ENCODE measurements at places on chromosomes 13 and 19.
A peak's percentile ranks its signal among the peaks of the same experiment; 100 is the strongest.

- no peak for DNase-seq
These were observed 20.1 kb downstream of the SH3GL1 start for GRCh38 chr19:4380254-4380727.

DNA sequence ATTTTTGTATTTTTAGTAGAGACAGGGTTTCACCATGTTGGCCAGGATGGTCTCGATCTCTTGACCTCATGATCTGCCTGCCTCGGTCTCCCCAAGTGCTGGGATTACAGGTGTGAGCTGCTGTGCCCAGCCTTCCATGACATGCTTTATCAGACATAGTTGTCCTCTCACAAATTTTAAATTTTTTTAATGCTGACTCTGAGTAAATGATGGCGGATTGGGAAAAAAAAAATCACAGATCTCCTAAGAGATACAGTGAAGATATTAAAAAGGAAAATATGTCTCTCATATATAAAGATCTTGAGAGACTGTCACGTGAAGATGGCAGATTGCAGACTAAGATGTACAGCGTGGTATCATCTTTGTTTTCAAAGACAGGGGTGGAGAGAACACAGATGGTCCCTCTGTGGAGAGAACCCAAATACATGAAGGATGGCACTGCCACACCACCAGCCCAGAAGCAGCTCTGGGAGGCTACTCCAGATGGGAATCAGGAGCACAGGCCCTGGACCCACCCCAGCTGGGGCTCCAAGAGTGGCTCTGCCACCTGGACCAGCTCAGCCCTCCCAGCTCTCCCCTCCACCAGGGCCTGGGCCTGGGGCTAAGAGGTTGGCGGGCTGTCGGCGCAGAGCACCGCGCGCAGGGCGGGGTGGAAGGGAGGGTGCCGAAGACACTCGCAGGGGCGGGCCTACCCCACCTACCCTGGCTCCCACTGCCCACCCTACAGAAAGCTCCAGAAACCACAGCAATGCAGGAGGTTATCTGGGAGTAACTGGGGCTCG is 20.0 kb upstream of the CCNP start:
- DNase-seq = no peak

DNA sequence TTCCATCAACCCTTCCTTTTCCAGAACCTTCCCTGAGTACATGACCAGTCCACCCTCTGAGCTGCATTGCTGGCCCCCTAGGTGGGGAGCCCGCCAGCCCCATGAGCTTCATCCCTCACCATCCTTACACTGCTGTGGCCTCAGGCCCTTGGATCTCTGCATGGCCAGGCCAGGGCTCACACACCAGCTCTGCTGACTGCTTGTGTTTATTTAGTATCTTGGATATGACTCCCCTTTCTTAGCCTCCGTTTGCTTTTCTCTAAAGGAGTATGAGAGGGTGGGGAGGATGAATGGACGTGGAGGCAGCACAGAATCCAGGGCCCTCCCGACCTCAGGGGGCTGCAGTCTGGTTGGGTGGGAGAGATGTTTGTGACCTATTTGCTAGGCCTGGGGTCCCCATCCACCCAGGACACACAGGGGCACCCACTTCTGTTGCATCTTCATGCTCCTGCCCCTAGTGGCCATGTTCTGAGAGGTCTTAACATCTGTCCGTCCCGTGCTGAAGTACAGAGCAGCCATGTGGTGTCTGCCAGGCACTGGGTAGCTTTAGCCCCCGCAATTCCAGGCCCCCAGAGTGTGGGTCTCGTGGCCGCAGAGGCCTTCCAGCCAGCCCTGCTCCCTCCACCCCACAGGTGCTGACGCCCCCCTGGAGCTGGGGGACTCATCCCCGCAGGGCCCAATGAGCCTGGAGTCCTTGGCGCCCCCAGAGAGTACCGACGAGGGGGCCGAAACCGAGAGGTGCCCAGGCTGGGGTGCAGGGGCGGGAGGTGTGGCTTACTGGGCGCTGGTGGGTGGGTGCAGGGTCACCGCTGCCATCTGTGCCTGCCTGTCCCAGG is 13.0 kb downstream of the ARHGEF1 start:
- no peak for DNase-seq

GRCh38 chr19:8696993-8697392 is 1.6 kb downstream of the ACTL9 start:
- DNase-seq = no peak

DNA sequence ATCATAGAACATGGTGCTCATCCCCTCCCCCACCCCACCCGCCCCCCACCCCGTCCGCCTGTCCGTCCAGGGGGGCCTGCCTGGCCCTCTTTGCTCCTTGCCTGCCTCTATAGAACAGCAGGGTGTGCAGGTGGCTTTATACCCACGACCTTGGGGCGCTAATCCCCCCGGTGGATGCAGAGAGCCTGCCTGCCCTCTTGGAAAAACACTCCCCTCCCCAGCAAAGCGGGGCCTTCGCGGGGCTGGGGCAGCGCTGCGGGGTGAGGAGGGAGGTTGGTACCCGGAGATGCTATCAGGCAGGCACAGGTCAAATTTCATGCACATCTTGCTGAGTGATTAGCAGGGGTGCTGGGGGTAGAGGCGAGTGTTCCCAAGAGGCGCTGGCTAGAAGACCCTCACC is 21.9 kb downstream of the RFX1 start:
- no peak for DNase-seq

GRCh38 chr19:15120135-15121026 is 13.2 kb downstream of the SYDE1 start:
- DNase-seq = no peak

GRCh38 chr19:39927076-39927475 is 7.4 kb downstream of the FCGBP start:
- DNase-seq = no peak

- DNase-seq = peak; percentile 25
These were observed 2.8 kb downstream of the TNFSF13B start for GRCh38 chr13:108272333-108272732.

DNA sequence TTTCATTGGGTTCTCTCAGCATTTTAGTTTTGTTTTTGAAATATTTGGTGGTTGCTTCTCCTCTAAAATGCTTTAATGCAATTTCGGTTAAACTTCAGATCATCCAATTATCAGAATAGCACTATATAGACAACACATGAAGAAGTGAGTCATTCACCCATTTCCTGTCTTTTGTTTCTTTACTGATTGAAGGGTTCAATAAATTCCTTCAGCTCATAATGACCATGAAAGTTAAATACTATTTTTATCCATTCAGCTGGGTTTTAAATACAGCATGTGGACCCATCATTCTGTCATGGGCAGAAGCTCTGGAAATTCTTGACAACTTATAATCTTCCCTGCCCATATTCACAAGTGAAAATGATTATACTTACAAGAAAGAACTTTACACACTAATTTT is 187.2 kb downstream of the ITGBL1 start:
- no peak for DNase-seq

DNA sequence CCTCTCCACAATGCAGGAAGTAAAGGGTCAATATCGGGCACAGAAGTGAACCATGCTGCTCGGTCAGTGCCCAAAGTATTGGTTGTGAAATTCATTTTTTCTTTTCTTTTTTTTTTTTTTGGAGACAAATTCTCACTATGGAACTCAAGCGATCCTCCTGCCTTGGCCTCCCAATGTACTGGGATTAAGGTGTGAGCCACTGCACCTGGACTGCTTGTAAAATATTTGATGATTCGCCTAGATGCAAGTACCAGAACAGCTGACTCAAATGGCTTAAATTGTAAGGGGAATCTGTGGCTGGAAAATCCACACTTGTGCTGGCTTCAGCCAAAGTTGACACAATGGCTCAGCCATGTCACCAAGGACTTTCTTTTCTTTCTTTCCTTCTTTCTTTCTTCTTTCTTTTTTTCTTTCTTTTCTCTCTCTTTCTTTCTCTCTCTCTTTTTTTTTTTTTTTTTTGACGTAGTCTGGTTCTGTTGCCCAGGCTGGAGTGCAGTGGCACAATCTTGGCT is 43.7 kb downstream of the NUMBL start:
- DNase-seq = no peak

DNA sequence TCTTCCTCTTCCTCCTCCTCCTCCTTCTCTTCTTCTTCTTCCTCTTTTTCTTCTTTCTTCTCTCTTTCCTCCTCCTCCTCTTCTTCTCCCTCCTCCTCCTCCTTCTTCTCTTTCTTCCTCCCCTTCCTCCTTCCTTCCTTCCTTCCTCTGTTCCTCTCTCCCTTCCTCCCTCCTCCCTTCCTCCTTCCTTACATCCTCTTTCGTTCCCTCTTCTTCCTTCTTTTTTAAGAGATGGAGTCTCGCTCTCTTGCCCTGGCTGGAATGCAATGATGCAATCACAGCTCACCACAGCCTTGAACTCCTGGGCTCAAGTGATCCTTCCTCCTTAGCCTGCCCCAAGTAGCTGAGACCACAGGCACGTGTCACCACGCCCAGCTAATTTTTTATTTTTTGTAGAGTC is 13.2 kb downstream of the EHD2 start:
- DNase-seq = peak; percentile 80

GRCh38 chr13:25848812-25849745 is 202.7 kb downstream of the SHISA2 start:
- DNase-seq = no peak

DNA sequence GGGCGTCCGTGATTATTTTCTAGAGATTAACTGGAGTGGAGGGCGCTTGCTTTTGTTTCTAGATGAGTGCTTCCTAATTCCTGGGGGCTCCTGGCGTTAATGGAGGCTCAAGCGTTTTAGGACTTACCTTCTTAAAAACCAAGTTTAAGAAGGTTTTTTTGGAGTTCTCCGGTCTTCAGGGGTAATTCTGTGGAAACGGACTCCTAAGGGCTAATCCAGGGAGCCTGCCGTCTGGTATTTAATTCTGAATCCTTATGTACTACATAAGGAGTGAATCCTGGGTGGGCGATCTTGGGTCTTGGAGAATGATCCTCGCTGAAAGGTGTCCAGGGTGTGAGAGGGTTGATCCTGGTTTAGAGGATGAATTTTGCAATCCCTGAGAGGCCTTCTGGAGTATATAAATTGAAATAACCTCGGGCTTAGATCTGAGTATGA is 357 bp downstream of the RPS11 start:
- DNase-seq = no peak

GRCh38 chr13:110816500-110816899 is 98.4 kb downstream of the ANKRD10 start:
- DNase-seq = no peak

DNA sequence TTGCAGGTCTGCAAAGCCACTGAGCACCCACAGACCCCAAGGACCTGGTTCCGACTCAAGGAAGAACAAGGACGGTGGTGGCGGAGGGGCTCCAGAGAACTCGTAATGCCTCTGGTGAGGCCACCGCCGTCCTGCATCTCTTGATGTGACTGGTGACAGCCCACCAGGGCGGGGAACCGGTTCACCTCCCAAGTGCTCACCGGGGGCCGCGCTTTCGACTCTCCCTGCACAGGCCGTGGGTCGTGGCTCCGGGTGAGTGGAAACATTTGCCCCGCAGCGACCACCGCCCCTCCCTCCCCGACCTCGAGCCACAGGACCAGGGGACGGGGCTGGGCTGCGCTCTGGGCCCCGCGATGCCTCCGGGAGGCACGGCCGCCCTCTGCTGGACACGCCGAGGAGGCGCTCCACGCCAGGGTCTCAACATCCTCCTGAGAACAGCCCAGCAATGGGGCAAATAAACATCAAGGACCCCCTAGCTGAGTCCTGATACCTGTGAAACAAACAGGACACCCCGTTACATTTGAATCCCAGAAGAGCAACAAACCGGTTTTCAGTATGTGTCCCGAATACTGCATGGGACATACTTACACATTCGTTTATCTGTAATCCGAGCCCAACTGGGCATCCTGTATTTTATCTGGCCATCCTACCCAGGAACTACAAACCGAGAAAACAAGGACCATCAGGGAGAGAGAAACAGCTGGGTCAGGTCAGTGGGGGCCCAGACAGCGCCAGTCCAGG is 3.9 kb upstream of the PLPP2 start:
- peak; percentile 21 for DNase-seq

- DNase-seq = no peak
These were observed 46.3 kb downstream of the UNC13A start for GRCh38 chr19:17641846-17642245.

Data from iris pigment epithelial cell (primary cell).